ENCODE measurements at places on chromosomes 1 and 21.

DNA sequence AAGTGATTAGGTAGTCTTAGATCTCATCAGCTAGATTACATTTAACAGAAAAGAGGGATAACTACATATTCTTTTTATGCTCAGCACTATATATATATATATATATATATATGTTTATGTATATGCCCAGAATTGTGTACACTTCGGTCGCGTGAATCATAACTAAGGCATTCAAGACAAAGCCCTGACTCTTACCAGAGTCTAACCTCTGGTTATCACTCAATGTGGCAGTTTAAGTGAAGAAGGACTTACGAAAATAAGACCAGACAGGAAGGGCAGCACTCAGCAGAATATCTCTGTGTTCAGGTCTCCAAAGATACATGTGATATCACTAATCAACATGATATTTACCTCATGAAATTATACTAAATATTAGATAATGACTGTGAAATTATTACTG is 1326.7 kb downstream of the MRPL39 start:
- no peak for DNase-seq

DNA sequence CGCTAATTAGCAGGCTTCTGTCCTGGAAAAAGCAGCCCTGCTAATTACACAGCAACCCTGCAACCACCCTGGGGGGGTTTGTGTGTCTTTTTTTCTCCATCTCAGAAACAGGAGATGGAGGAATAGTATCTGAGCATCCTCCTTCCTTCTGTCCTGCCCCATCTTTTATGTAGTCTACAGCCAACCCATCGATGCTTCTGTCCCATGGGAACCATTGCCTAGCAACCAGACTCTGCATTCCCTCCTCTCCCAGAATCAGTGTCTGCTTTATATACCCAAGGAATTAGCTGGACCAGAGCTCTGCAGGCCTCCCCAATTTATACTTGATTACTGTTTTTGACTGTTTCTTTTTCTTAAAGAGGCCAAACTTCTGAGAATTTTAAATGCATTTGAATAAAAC is 35.1 kb downstream of the LRRC38 start:
- no peak for DNase-seq

GRCh38 chr21:17989780-17990179 is 170.6 kb upstream of the C21orf91 start:
- no peak for DNase-seq

DNA sequence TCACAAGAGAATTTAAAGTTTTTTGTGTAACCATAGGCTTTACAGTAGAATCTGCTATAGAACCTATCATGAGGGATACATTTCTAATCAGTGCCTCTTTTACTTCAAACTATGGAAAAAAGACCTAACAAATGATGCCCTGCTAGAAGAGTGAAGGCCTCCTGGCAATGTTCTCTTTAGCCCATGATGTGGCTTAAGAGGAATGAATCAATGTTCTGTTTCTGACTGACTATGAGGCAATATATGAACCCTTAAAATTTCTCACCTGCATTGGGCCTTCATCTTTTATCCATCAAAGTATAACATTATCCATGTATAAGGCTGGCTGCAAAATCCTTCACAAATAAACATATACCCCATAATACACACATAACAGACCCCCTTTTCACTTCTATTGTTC is 65.7 kb upstream of the IL12RB2 start:
- no peak for DNase-seq

DNA sequence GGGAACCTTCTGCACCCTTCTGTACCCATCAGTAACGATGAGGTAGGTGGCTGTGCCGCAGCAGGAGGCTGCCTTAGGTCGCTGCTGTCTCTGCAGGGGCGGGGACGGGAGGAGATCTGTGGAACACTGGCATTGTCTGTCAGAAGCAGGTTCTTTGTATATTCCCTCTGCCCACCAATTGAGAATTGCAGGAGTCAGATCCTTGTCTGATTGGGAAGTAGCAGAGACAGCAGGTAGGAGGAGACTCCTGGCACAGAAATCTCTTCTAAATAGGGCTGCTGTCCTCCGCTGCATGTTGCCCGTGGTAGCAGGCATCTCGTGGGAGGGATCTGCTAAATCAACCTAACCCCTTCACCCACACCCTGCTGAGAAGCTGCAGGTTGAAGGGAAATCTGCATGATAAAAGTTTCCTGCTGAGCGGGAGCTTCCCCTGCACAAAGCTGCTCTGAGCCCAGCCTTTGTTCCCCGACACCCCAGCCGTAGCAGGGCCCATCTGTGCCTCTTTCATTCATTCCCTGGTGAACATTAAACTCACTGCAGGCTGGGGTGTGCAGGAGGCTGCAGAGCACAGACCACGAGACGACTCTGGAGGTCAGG is 15.9 kb downstream of the SARS1 start:
- DNase-seq: peak; percentile 65

GRCh38 chr1:12436345-12436658 is 181.7 kb downstream of the DHRS3 start:
- DNase-seq: no peak

GRCh38 chr1:186627019-186627418 is 53.2 kb downstream of the PTGS2 start:
- no peak for DNase-seq

GRCh38 chr1:118158924-118159323 is 26.1 kb downstream of the SPAG17 start:
- DNase-seq: no peak

DNA sequence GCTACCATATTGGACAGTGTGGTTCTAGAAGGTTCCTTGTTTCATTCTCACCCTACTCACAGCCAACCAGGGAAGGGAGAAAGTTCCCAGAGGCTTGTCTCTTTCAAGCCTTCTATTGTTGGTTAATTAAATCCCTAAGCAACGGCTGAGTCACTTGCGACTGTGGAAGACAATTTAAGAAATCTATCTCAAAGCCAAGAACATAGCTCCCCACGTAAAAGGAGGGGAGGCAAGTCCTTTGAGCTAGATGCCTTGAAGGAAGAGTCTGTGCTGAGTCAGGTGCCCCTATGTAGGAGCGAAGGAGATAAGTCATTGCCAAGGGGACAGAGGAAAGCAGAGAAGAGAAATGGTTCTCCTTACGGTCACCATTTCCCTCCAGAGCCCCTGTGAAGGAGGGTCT is 79.4 kb upstream of the PPP2R5A start:
- DNase-seq: peak; percentile 33

- no peak for DNase-seq
Measured at GRCh38 chr1:65176591-65176990, 28.6 kb downstream of the AK4 start.

GRCh38 chr21:41636636-41637630 is 129.0 kb upstream of the TMPRSS2 start:
- DNase-seq: no peak

- DNase-seq: no peak
Measured at GRCh38 chr1:36533897-36534296, 51.2 kb upstream of the CSF3R start.

- DNase-seq: no peak
Measured at GRCh38 chr1:192933744-192934143, 124.9 kb downstream of the RGS2 start.

DNA sequence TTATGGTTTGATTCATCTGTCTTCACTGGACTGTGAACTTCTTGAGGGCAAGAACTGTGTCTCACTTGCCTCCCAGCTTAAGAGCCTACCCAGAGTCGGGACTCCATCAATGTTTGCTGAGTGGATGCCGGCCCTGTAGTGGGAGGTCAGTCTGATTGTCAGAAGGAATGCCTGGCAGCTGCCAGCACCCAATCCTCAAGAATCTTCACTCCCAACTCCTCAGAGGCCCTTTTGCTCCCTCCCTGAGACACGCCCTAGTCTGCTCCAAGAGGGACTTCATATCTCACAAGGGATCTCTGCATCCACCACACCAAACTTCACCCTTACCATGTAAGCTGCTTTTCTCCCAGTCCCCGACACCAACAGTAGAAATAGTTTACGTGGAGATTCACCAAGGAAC is 15.2 kb upstream of the KDM4A start:
- DNase-seq: no peak

DNA sequence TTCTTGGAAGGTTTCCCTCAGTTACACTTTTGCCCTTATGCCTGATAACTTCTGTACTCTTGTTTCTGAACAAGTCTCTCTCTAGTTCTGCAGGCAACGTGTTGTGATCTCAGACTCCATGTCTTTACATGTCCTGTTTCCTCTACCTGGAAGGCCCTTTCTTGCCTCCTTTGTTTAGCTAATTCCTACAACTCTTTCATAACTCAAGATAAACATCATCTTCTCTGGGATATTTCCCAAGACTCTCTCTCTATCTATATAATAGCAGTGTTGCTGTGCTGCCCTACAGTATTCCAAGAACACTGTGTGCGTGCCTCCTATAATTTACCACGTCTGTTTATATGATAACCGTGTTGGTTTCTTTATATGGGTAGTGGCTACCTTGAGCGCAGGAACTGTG is 47.8 kb downstream of the CHRM3 start:
- DNase-seq: no peak

- DNase-seq: no peak
Measured at GRCh38 chr21:44293551-44294231, 6.2 kb upstream of the PFKL start.

DNA sequence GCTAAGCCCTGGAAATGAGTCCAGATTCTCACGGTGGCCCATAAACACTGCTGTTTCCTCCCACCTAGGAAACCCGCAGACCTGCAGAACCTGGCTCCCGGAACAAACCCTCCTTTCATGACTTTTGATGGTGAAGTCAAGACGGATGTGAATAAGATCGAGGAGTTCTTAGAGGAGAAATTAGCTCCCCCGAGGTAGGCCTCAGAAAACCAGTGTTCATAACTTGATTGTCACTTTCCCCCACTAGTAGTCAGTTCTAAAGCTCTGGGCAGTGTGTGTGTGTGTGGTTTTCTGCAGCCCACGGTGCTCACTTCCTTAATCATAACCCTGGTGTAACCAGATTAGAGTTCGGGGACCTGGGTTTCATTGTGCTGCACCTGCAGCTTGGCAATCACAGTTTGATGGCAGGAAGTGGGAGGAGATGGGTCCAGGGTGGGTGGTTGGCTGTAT is 39.1 kb downstream of the CLIC6 start:
- no peak for DNase-seq

DNA sequence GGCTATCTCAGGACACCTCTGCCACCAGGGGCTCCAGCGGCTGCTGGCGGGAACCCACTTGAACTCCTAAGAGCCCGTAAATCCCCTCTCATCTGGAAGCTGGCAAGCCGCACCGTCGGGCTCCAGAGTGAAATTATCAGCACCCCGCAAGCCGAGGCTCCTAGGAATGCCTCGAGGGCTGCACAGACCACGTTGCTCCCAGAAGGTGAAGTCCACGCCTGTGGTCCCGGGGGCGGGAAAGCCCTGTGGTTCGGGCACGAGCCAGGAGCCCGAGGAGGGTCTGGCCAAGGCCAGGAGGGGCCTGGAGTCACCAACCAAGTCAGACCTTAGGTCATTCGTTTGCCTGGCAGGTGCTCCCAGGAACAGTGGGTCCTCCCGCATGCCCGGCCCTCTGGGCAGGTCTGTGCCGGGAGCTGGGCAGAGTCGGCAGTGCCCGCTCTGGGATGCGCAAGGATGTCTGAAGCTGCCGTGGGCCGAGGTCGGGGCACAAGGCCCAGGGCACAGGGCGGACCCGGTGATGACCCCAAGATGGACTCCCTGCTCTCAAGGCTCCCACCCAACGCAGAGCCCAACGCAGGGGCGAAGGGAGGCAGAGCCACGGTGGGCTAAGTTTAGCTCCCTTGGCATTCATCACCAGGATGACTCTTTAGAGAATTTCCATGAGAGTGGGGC is 8.9 kb downstream of the ACTRT2 start:
- DNase-seq: no peak

DNA sequence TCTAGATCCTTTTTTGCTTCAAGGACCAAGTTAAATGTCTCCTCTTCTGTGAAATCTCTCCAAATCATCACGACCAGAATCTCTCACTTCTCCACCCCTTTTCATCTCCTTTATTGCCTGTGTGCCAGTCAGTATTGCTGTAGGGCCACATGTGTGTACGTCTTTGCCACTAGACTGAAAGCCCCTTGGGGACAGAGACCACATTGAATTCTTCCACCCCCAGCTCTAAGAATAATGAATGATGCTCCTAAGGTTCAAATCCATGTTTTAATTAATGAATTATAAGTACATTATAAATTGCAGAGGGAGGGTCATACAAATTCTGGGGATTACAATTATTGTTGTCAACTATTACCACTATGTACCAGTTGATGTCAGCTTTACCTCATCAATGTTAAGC is 343.8 kb downstream of the USP25 start:
- peak; percentile 75 for DNase-seq

GRCh38 chr1:94713472-94714141 is 106.5 kb upstream of the SLC44A3 start:
- peak; percentile 53 for DNase-seq

DNA sequence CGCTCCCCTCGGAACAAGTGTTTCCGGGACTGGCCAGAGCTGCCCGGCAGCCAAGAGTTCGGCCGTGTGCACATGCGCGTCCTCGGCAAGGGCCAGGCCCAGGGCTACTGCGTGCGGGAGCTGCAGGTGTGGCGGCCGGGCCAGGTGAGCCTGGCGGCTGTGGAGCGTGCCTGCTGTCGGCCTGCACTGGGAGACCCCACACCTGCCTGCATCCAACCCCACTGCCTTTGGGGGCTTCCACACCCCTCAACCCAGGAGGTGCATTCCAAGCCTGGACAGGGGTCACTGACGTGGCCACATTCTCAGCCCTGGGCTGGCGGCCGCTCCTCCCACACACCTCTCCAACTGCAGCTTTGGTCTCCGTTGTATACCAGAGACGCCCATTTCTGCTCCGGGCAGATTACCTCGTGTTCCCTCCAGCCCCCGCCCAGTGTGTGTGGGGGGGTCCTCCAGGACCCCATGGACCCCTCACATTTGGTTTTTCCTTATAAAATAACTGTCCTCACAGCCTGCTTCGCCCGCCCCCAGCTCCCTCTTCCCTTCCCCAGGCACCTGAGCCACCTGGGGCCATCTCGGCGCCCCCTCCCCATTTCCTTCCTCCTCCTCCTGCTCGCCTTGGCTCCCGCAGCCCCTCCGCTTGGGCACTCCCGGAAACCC is 6.1 kb downstream of the RNF223 start:
- no peak for DNase-seq

- no peak for DNase-seq
Measured at GRCh38 chr1:232650845-232651244, 20.9 kb upstream of the SIPA1L2 start.

All from globus pallidus (tissue), 1 donor.